ENCODE measurements at places on chromosomes 5 and 9.

DNA sequence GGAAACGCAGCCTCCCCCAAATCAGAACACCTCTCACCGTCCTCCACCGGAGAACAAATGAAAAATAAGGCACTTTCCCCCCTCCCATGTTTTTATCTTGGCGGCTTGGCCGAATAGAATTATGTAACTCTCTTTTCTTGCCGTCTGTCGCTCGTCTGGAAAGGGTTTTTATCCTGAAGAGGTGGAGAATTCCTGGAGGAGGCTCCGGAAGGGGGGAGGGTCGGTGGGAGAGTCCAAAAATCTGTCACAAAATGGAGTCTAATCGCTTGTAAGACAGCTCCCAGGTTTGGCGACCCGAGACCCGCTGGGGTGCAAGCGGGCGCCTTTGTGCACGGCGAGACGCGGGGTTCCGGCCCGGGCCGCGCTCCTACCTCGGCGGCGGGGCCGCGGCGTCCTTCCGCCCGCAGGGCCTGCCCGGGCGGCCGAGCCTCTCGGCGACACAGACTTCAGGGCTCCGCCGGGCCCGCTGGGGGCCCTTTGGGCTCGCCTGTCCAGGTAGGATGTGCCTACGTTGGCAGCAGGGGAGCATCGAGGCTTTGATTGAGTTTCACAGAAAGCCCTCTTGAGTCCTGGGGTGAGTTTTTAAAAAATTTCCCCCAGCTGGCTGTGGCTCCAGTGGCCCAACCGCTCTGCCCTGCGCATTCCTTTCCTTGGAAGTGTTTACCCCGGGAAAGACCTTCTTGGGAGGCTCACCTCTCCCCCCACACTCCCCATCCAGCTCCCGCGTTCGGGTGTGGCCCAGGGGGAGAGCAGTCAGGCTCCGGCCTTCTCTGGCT lies 5.0 kb downstream of the LMX1B start:
- DNase-seq, result no peak

GRCh38 chr5:149594206-149594895 lies 13.1 kb downstream of the ARHGEF37 start:
- DNase-seq, result no peak

DNA sequence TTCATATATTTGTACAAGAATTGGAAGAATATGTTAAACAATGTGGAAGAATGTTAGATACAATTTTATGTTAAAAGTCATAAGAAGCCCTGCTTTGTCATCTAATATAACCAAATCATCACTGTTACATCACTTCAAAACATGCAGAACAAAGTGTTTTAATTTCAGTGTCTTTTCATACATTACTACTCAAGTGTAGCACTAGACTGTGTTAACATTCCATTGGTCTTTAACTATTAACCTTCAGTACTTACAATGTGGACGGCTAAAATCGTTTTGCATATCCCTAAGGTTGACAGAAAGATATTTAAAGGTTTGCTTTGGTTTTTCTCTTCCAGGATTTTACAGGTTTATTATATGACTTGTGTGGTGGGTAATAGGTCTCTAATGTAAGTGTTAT lies 50.9 kb downstream of the VCAN start:
- DNase-seq, result no peak

DNA sequence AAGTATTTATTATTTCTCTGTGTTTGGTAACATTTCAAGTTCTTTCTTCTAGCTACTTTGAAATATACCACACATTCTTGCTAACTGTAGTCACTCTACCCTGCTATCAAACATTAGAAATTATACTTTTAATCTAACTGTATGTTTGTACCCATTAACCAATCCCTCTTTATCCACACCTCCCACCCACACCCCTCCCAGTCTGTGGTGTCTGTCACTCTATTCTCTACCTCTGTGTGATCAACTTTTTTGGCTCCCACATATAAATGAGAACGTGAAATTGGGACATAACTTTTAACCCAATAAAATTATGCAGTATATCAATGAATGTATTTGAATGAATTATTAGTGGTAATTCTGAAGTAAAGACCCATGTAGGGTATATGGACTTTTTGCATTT lies 79.7 kb downstream of the PBX3 start:
- no peak for DNase-seq

DNA sequence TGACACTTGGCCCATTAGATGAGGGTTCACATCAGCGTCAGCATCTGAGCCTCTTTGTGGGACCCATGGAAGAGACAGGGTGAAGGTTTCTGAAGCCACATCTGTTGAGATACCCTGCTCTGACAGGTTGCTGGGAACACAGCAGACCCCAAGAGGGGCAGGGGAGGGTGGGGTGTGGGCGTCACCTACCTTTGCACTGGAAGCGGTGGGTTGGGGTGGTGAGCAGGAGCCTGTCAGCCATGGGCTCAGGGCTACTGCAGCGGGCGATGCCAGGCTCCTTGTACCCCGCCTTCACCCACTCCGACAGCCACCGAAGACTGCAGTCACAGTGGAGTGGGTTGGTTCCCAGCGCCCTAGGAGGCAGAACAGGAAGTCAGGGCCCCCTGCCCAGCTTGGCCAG lies 131.5 kb upstream of the PANK3 start:
- no peak for DNase-seq

DNA sequence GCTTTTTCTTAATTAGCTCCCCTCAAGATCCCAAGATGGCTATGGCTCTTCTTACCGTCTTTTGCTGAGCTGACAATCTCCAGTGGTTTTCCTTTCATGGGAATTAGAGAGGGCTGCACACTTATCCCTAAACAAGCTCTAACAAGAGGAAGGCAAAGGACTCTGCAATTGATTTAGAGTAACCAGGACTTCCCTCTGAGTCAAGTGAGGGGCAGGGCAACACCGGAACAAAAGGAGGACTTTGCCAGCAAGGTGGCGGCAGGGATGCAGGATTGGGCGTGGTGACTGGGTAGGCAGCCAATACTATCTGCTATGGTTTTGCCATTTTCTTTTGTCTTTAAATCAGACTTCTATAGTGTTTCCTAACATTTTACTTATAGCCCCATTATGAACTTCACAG lies 9.8 kb downstream of the SLC44A1 start:
- DNase-seq, result no peak

DNA sequence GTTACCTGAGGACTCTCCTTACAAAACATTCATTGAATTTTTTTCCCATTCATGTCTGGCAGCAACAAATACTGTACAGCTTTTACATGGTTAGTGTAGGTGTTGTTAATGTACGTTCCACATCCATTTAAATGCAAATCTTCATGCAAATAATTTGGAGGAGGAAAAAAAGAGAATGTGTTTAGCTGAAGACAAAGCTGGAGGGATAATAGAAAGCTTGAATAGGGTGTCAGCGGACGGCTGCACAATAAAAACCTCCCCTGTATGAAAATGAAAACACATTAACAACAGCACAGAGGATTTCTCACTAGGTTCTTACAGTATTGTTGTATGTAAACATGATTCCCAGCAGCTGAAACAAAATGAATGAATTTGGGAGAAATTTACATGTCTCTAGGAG lies 231.5 kb downstream of the ZNF608 start:
- no peak for DNase-seq

GRCh38 chr5:56247592-56247991 lies 14.5 kb upstream of the ANKRD55 start:
- no peak for DNase-seq

- DNase-seq, result no peak
These were observed 442.4 kb upstream of the ZNF462 start for GRCh38 chr9:106420511-106420944.

GRCh38 chr9:18905028-18905882 lies 127.8 kb downstream of the SAXO1 start:
- DNase-seq, result no peak

- DNase-seq, result no peak
These were observed 63.1 kb downstream of the PTCD2 start for GRCh38 chr5:72383280-72383679.

- DNase-seq, result no peak
These were observed 63.5 kb downstream of the C9orf50 start for GRCh38 chr9:129557192-129558036.

GRCh38 chr5:83222906-83223305 lies 145.6 kb downstream of the XRCC4 start:
- no peak for DNase-seq

DNA sequence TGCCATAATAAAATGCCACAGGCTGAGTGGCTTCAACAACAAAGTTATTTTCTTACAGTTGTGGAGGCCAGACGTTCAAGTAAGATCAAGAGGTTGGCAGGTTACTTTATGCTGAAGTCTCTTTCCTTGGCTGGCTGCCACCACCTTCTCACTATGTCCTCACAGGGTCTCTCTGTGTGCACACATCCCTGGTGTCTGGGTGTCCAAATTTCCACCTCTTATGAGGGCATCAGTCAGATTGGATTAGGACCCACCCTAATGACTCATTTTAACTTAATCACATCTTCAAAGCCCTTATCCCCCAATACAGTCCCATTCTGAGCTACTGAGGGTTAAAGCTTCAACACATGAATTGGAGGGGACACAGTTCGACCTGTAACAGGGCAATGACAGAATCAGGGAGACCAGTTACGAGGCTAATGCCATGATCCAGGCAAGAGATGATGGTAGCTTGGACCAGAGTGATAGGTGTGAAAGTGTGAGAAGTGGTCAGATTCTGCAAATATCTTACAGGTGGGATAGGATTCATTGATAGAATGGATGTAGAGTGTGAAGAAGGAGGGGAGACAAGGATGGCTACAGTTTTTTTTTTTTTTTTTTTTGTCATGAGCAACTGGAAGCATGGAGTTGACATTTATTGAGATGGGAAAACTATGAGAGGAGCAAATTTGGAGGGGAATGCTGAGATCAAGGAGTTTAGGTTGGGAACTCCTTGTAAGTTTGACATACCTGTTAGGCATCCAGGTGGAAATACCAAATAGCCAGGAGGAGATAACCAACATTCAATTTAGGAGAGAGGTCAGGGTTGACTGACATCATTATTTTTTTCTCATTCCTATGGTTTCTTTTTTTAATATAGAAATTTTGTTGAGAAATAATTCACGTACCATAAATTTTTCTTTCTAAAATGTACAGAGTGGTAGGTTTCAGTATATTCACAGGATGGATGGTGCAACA lies 39.6 kb upstream of the FGF1 start:
- DNase-seq, result peak; percentile 40

- peak; percentile 16 for DNase-seq
These were observed 55.9 kb downstream of the NSUN2 start for GRCh38 chr5:6576861-6577501.

DNA sequence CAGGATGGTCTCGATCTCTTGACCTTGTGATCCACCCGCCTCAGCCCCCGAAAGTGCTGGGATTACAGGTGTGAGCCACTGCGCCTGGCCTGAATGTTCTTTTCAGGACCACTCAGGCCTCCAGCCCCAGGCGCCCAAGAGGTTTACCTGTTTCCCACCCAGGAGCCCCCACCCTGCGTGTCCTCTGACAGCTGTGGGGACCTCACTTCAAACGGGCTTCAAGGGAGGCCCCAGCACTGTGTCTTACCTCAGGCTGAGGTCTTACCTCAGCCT lies 19.1 kb upstream of the SLC6A19 start:
- no peak for DNase-seq

DNA sequence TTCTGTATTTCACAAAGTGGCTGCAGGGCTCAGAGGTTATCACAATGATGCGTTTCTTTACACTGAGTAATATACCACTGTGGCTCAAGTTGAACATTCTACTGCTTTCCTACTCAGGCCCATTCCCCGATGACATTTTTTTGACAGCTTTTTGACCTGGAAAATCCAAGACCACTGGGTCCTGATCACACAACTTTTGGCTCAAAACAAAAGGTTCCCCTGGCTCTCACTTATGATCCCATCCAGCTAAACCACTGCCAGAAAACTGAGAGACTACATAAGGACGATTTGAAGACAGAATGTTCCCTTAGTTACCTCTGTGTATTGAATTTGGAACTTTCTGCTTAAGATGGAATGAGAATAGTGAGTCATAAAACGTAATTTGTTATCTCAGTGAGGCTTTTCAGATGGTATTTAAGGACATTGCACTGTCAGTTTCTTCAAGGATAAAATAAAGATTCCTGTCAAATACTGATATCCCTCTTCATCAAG lies 78.0 kb upstream of the FBXL7 start:
- DNase-seq, result no peak

DNA sequence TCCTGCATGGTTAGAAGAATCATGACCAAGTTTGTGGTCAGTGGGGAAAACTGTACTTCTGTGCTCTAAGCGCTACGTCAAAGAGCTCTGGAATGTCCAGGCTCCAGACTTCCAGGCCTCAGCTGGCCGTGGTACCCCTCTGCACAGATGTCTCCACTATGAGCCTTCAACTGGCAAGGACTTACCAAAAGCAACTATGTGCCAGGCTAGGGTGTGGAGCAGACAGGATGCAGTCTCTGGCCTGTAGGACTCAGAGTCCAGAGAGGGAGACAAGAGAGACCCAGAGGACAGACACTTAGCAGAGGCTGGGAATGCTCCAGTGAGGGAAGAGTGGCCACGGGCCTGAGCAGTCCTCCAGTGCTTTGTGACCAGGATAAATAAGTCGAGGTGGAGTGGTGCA lies 31.0 kb upstream of the TCF7 start:
- DNase-seq, result no peak

DNA sequence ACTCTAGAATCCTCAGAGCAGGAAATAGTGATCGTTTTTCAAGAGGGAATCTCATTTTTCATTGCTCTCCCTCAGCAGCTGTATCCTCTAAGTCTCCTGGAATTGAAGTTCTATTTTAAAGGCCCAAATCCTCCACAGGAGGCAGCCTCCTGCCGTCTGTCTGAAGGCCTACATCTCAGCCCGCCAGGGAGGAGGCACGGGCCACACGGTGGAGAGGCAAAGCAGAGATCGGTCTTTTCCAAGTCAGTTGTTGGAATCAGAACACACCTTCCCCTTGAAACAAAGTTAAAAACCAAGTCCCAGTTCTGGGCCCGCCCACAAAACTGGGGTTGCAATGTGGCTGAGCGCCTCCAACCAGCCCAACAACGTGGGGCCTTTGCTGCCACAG lies 68.7 kb downstream of the RAPGEF1 start:
- DNase-seq, result peak; percentile 18

GRCh38 chr5:1500411-1501091 lies 23.2 kb downstream of the LPCAT1 start:
- no peak for DNase-seq

DNA sequence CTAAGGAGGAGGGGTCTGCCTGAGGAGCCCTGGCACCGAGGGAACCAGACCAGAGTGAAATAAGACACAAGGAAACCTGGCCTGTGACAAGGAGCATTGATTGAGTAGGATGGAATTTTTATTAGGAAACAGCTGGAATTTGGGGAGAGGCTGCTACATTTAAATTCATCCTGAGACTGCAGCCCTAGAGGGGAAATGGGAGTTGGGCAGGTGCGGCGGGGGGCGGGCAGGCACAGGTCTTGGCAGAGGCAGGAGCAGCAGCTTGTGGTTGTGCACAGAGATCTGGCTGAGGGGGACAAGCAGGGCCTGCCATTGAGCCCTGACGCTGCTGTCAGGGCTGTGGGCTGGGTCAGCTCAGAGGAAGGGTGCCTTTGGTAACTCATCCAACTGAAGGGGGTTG lies 71.6 kb downstream of the PCDH1 start:
- no peak for DNase-seq

DNA sequence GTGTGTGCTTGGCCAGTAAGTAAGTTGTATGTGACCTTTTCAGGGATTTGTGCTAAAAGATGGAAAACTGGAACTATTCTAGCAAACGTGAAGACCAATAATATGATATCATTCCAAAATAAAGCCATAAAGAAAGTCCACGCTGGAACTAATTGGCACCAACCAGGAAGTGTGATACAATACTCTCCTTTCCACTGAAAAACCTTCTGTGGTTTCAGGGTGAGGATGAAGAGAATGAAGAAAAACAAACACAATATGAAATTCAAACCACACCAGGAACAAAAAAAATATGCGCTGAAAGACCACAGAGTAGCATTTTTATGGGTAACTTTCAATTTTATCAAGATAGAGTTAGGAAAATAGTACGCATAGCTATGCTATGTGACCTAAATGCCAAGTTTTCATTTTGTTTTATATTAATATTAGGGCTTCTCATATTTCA lies 105.8 kb downstream of the EFNA5 start:
- no peak for DNase-seq

Measured in RPMI8226 (cell line).